Diencephalon (tissue), 1 donor: ENCODE measurements at places on chromosomes 7 and 10. TPM values are rescaled to one million over a fixed set of nuclear protein-coding genes. Genes with fewer than 3 reads are reported as not detected.

Gene NODAL
- 3.5 TPM for total RNA-seq

Gene WDFY4
- total RNA-seq = 1.6 TPM

Gene SPDYE2
- 0.23 TPM for total RNA-seq

Gene TSPAN14
- total RNA-seq = 15.0 TPM

Gene AHCYL2
- total RNA-seq = 36.0 TPM

Gene LIPJ
- total RNA-seq = 1.6 TPM

Gene SEMA4G
- total RNA-seq = 17.5 TPM

Gene OR2A5
- total RNA-seq = not detected

Gene FEZF1
- total RNA-seq = 12.2 TPM

Gene GATA3
- 0.69 TPM for total RNA-seq

Gene NPC1L1
- total RNA-seq = not detected

Gene RET
- total RNA-seq = 11.3 TPM

Gene RNLS
- 8.8 TPM for total RNA-seq

Gene CNOT4
- total RNA-seq = 25.4 TPM

Gene TUBB8
- not detected for total RNA-seq

Gene VSTM4
- 7.8 TPM for total RNA-seq

Gene SPDYE5
- total RNA-seq = not detected

Gene YAE1
- total RNA-seq = 49.1 TPM

Gene MYL10
- total RNA-seq = not detected

Gene PCGF5
- 36.9 TPM for total RNA-seq

Gene PLXNA4
- total RNA-seq = 50.3 TPM

Gene NXPH1
- total RNA-seq = 94.6 TPM
